Spleen (tissue), 13 donors: ENCODE measurements at places on chromosomes 6 and 20. TPM values are rescaled to one million over a fixed set of nuclear protein-coding genes. Genes with fewer than 3 reads are reported as not detected.

DEFB124 gene
- not detected for total RNA-seq

MYLK2 gene
- 2.2 TPM for total RNA-seq

FKBP1A gene
- 260 TPM for total RNA-seq

TMEM151B gene
- total RNA-seq: not detected

FAM83D gene
- total RNA-seq: 2.8 TPM

PHACTR3 gene
- 15.0 TPM for total RNA-seq

TAGAP gene
- total RNA-seq: 51.8 TPM

ARMH2 gene
- not detected for total RNA-seq

GSTA3 gene
- total RNA-seq: not detected

ATP6V1G2 gene
- 2.1 TPM for total RNA-seq

UBD gene
- total RNA-seq: 17.2 TPM

RNF144B gene
- 42.7 TPM for total RNA-seq

NKAPL gene
- total RNA-seq: 1.4 TPM

PRSS35 gene
- 0.27 TPM for total RNA-seq

SNAI1 gene
- total RNA-seq: 5.2 TPM

LAMA4 gene
- total RNA-seq: 2.3 TPM

CGA gene
- total RNA-seq: not detected

SLC22A2 gene
- not detected for total RNA-seq
